Muscle of back (tissue), 13 donors: ENCODE measurements at places on chromosomes 4 and X. TPM values are rescaled to one million over a fixed set of nuclear protein-coding genes. Genes with fewer than 3 reads are reported as not detected.

- no peak for DNase-seq
Observed at GRCh38 chrX:54320067-54320466, 37.8 kb downstream of the WNK3 start.

Gene BTK
- 2.4 TPM for polyA plus RNA-seq

Gene SMIM10L2A
- 2.4 TPM for polyA plus RNA-seq

Gene FAT1
- 113 TPM for polyA plus RNA-seq

DNA sequence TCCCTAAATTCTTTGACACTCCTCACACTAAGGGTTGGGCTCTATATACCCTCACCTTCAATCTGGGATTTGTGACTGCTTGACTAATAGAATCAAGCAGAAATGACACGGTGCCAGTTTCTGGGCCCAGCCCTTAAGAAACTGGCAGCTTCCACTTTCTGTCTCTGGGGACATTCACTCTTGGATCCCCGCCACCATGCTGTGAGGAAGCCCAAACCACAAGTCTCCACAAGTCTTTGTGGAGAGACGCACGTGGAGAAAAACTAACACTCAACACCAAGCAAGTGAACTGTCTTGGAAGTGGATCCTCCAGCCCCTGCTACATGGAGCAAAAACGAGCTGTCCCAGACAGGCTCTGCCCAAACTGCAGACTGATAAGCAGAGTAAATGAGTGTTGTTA lies 1.1 kb upstream of the EDNRA start:
- DNase-seq = peak; percentile 70

DNA sequence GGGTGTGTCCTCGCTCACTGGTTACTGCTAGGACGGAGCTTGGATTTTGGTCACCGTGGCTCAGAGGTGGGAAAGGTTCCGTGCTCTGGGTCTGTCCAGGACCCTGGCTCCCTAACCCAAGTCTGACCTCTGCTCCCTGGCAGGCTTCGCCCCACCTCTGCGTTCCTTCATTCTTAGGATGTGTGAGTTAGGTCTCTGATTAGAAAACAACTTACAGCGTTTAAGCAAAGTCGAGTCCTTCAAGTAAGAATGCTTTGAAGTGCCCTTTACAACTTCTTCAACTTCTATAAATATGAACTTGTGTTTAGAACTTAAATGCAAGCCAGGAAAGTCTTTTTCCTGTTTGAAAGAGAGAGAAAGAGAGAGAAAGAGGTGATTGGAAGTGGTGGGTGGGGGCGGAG lies 891 bp downstream of the TLR2 start:
- no peak for DNase-seq

DNA sequence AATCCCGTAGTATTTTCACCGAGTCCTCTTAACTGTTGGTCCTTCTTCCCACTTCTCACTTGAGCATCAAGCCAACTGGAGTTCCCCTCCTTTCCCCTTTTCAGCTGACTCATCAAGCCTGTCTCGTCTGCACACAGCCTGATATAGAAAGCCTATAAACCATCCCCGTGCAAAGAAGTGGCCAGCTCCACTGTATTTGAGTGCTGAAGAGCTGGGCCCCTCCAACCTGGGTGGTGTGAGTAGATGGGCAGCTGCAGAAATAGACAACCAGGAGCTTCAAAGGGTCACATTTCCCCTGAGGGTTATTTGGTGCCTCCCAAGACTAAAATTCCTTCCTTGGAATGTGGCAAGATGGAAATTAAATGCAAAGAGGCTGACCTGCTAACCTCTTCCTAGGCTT lies 199.7 kb downstream of the HS6ST2 start:
- no peak for DNase-seq

DNA sequence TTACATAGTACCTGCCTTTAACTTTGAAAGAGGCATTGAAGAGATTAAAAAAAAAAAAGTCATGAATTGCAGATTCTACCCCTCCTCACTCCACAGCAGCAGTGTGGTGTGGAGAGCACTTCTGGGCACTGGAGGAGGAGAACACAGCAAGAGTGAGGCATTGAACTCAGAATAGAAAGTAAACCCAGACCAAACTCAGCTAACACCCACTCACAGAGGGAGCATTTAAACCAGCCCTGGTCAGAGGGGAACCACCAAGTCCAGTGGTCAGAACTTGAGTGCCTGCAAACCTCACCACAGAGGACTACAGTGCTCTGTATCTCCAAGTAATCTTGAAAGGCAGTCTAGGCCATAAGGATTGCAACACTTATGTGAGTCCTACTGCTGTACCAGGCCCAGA lies 15.6 kb upstream of the UGT2A1 start:
- DNase-seq = no peak

DNA sequence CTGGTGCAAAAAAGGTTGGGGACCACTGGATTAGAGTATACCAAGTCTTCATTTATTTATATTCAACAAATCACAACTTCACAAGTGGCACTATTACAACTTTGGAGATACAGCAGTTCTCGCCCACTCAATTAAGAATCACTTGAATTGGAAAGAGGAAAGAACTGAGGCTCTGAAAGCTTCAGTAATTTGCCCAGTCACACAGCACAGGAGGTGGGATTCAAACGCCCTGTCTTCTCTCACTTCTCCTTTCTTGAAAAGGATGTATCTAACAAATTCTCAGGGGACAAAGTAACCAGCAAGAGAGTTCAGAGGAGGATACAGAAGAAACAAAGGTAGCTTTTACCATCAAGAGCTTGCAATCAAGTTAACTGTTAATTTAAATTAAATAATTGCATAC lies 12.4 kb downstream of the SMIM14 start:
- DNase-seq = no peak

DNA sequence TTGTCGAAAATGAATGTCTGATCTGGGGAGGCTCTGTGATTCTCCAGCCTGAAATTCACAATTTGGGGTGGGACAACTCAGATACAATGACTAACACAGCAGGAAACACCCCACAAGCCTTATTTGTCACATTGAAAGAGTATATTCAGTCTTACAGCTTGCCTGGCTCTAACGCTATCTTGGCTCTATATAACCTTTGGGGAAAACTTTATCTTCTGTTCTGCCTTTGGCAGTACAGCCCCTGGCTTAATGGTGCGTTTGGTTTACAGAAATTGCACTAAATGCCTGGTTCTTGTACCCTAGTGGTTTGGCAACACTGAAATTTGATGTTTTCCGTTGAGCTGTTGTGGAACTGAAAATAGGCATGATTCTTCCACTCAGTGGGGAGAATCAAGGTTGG lies 178.1 kb upstream of the VEGFC start:
- DNase-seq = no peak
